ENCODE measurements at places on chromosomes 6 and 20. TPM values are rescaled to one million over a fixed set of nuclear protein-coding genes. Genes with fewer than 3 reads are reported as not detected.

Gene RALGAPA2
- 67.4 TPM for total RNA-seq

Gene SIGLEC1
- 1.5 TPM for total RNA-seq

DNA sequence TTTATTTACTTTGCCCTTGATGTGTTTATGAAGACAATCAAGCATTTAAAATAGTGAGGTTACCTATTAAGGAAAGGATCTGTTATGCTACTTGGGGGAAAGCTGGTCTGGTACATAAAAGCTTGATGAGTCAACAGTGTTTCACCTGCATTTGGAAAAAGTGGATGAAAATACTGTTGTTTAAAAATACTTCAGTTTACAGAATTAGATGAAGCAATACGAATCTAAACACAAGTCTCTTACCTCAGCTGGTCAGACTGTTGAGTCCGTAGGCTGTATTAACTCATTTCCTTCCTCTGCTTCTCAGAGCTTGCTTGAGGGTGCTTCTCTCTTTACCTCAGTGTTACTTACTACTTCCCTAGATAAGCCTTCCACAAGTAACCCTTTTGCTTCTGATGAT lies 36.1 kb downstream of the NKX2-4 start:
- no peaks in the 10 kb centered on the region for H3K4me1 ChIP-seq
- H3K27me3 ChIP-seq = no peaks in the 10 kb centered on the region
- H3K27ac ChIP-seq = no peak overlapping the region
- H3K36me3 ChIP-seq = peaks cover 67% of the 10 kb centered on the region
- no peak overlapping the region for H3K4me3 ChIP-seq

GRCh38 chr20:8809107-8809953 lies 259.6 kb upstream of the PLCB4 start:
- no peaks in the 10 kb centered on the region for H3K4me1 ChIP-seq
- DNase-seq = no peak

DNA sequence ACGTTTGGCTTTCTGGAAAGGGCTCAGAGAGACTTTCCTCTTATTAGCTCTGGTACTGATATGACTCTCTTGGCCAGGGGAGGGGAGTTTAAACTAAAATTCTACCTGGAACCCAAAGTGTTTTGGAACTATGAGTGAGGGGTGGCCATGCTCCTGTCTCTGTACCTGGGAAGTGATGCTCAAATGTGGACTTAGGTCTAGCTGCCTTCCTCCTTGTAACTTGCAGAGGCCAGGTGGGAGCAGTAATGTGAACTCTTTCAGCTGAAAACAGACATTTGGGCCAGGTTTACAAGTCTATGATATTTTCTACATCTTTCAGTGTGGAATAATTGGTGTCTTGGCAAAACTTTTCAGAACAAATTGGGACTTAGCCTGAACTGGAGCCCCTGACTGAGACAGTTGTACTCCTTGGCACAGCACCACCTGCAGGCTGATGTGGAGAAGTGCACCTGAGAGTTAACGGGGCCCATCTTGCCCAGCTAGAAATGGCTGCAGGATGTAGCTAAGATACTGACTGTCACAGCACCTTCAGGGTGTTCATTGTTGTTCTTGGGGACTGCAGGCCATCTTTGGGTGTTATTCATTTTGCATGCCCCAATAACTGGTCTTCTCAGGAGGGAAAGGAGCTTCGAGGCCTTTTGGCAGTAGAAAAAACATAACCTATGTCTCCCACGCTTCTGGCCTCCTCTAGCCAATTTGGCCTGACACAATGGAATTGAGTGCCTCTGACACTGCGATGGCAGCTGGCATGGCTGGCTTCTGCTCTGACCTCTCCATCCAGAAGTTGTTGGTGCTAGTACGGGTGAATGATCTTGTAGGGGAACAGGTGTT lies 37.1 kb downstream of the CD109 start:
- no peaks in the 10 kb centered on the region for H3K27me3 ChIP-seq
- peaks cover 26% of the 10 kb centered on the region for H3K36me3 ChIP-seq
- peaks cover 3% of the 10 kb centered on the region for H3K4me1 ChIP-seq
- no peak overlapping the region for H3K4me3 ChIP-seq
- no peak overlapping the region for H3K27ac ChIP-seq

- H3K27ac ChIP-seq = no peak overlapping the region
- no peaks in the 10 kb centered on the region for H3K27me3 ChIP-seq
- no peak overlapping the region for H3K4me3 ChIP-seq
- H3K36me3 ChIP-seq = no peaks in the 10 kb centered on the region
- H3K4me1 ChIP-seq = no peaks in the 10 kb centered on the region
- no peak for DNase-seq
These were observed 82.4 kb downstream of the HDGFL1 start for GRCh38 chr6:22651731-22652130.

Measured in suprapubic skin (tissue), 4 donors.